HFFc6 (cell line): ENCODE measurements at places on chromosomes 3 and 15.

DNA sequence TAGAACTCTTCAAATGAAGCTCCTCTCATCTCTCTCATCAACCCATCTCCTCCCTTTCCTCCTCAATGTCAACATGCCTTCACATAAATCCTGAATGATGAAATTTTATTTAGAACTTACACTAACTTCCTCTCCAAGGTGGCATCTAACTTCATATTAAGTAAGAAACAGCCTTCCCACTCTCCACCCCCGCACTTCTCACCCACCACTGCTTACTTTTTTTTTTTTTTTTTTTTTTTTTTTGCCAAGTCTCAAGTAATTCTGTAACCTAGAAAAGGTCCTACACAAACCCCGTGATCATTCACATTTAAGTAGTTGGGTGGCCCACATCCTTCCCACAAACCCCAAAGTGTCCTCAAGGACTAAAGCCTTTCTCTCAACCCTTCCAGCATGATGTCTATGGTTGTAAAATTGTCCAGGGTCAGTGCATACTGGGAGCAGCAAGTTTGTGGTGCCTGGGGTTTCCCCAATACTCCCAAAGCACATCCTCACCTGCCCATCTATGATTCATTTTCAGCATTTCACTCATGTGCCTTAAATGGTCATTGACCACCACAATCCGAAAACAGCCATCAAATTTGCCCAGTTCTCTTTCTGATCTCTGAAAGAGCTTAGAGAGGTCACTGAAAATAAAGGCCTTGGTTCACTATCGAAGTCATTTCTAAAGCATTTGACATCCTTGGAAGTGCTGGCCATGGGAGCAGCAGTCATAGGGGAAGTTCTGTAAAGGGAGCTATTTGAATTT, 47.2 kb downstream of the CD86 start:
- H3K27me3 ChIP-seq = 0 out of 2 replicates have a peak, but pooled peaks cover 2% of the 10 kb centered on the region
- no peaks in the 10 kb centered on the region for H3K4me1 ChIP-seq
- H3K4me3 ChIP-seq = no peak overlapping the region
- H3K27ac ChIP-seq = no peak overlapping the region
- no peaks in the 10 kb centered on the region for H3K36me3 ChIP-seq

DNA sequence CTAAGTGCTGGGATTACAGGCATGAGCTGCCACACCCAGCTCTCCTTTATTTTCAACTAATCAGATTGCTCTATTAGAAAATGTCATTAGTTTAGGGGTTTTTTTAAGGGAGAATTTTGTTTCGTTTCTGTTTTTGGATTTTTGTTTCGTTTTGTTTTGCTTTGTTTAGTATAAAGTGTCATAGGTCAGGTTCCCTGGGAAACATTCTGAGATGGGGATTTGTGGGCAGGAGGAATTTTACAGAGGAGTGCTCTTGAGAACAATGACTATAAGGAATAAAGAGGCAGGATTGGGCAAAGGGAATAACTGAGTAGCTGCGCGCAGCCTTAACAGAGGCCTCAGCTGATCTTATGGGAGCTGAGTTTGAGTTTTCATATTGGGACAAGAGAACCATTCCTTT, 86.8 kb upstream of the NR2F2 start:
- no peak overlapping the region; the same call in 1 of the 2 replicates for H3K4me3 ChIP-seq
- H3K4me1 ChIP-seq = peaks cover 30% of the 10 kb centered on the region
- H3K36me3 ChIP-seq = peaks cover 38% of the 10 kb centered on the region
- no peak for DNase-seq

DNA sequence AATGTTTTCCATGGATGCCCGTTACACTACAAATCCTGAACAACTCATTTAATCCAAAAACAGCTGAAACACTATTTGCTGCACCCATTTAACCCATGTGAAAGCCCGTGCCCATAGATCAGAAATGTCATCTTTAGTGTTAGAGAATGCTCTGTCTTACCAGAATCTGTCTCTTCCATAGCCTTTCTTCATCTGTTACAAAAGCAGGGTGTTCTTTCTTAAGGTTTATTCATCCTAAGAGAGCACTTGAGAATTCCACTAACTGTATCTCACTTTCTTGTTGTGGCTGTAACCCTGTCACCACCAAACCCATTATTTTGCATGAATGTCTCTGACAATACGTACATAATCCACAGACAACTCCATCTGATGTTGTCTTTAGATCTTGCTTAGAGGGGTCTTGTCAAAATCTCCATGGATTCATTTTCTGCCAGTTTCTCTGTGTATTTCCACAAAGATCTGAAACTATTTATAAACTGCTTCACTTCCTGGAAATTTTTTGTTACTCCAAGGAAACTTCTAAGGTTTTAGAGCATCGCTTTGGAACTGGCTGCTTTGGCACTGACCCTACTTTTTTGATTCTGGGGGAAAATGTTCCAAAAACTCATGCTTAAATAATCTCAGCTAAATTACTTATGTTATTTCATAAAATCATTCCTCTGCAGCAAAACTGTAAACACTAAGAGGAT, 167.8 kb upstream of the CCDC54 start:
- DNase-seq = no peak

- H3K4me3 ChIP-seq = peak overlapping the region; percentile 92
- peaks cover 44% of the 10 kb centered on the region for H3K36me3 ChIP-seq
Observed at GRCh38 chr3:128618398-128618726, 32.3 kb downstream of the RPN1 start.

DNA sequence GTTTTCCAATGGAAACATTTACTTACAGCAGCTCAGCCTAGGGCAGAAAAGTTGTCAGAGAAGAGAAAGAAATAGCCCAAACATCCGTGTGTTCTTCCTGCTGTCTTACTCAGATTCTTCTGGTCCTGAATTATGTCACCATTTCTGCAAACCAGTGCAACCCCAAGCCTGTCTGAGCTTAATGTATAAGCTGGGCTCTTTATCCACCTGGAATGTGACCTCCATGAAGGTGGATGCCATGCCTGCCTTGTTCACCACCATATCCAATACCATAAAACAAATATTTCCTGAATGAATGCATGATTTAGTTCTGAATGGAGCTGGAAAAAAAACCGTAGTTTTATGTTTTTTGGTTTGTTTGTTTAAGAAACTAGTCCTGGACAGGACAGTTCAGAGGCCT, 150.9 kb downstream of the RYR3 start:
- no peak overlapping the region for H3K4me3 ChIP-seq
- no peaks in the 10 kb centered on the region for H3K4me1 ChIP-seq
- no peak overlapping the region for H3K27ac ChIP-seq
- H3K27me3 ChIP-seq = peaks cover 3% of the 10 kb centered on the region; the same call in 1 of the 2 replicates

GRCh38 chr3:170383567-170383966, 26.1 kb downstream of the SKIL start:
- H3K4me1 ChIP-seq = peaks cover 14% of the 10 kb centered on the region
- peaks cover 30% of the 10 kb centered on the region for H3K36me3 ChIP-seq
- peak overlapping the region; percentile 56 for H3K27ac ChIP-seq
- H3K4me3 ChIP-seq = no peak overlapping the region
- 0 out of 2 replicates have a peak, but pooled peaks cover under 1% of the 10 kb centered on the region for H3K27me3 ChIP-seq
- DNase-seq = peak; percentile 38

DNA sequence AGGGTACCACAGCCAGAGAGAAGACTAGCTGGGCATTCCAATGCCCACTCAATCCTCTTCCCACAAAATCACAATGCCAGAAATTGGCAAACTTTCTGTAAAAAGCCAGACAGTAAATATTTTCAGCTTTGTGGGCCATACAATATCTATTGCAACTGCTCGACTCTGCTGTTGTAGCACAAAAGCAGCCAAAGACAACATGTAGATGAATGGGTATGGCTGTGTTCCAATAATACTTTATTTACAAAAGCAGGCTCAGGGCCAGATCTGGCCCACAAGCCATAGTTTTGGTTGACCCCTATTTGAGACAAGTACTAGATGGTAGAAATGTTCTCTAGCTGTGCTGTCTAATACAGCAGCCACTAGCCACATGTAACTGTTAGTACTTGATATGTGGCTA, 330.9 kb downstream of the ERC2 start:
- no peak overlapping the region for H3K27ac ChIP-seq
- H3K4me3 ChIP-seq = no peak overlapping the region
- DNase-seq = no peak
- peaks cover 20% of the 10 kb centered on the region for H3K4me1 ChIP-seq
- no peaks in the 10 kb centered on the region for H3K36me3 ChIP-seq

- peaks cover 2% of the 10 kb centered on the region; the same call in 1 of the 2 replicates for H3K27me3 ChIP-seq
- H3K27ac ChIP-seq = no peak overlapping the region
- no peak for DNase-seq
- no peak overlapping the region for H3K4me3 ChIP-seq
- no peaks in the 10 kb centered on the region for H3K4me1 ChIP-seq
Observed at GRCh38 chr15:79257454-79257853, 25.1 kb upstream of the ANKRD34C start.

DNA sequence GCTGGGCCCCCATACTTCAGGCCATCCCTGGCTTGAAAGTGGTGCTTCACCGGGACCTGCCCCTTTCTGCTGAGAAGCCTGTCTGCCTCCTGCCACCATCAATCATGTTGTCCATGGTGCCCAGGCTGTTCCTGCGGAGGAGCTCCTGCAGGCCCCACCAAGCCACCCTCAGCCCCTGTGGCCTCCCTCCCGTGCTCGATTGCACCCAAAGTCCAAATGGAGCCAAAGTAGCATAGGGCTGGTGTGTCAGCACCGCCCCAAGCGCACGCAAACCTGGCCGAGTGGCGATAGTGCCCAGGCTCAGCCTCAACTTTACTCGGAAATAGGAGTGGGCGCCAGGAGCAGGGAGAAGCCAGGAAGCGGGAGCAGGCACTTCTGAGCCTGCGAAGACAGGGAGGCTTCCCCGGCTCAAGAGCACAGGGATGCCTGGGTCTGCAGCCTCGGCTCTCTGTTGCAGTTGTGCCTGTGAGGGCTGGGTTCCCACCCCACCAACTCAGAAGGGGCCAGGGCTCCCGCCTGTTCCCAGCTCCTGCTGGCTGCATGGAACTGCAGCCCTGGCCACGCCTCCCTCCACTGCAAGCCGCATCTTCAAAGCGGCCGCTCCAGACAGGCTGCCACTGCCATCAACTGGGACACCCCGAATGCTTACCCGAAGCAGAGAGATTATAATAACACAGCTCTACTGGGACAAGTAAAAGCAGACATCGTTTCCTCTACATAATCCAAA, 203.0 kb downstream of the ARRDC4 start:
- no peak overlapping the region for H3K27ac ChIP-seq
- H3K27me3 ChIP-seq = no peaks in the 10 kb centered on the region
- H3K4me3 ChIP-seq = no peak overlapping the region
- DNase-seq = no peak
- no peaks in the 10 kb centered on the region for H3K36me3 ChIP-seq

DNA sequence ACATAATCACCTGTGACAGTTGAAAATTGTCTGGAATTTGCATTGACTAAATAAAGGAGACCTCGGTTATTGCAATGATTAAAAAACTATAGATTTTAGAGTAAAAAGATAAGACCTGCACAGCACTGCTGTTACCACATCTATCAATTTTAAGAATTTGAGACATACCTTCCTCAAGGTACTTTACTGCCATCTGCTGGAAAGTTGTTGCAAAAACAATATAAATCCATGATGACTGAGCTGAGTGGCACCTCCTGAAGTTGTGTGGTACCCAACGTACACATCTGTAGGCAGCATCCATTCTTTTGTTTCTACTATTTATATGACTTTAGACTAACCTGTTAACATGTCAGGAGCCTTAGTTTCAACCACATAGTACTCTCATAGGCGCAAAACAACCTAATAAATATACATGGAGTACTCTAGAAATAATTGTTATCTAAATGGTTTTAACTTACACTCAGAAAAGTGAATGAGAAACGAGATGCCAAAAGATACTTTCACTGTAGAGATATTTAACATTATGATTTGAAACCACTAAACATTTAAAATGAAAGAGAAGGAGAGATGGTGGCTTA, 106.7 kb downstream of the GHSR start:
- peak; percentile 71 for DNase-seq
- H3K4me3 ChIP-seq = no peak overlapping the region; the same call in 1 of the 2 replicates
- peaks cover 42% of the 10 kb centered on the region for H3K36me3 ChIP-seq
- H3K27me3 ChIP-seq = peaks cover 10% of the 10 kb centered on the region
- peak overlapping the region; percentile 23; the same call in 1 of the 2 replicates for H3K27ac ChIP-seq
- no peaks in the 10 kb centered on the region for H3K4me1 ChIP-seq

DNA sequence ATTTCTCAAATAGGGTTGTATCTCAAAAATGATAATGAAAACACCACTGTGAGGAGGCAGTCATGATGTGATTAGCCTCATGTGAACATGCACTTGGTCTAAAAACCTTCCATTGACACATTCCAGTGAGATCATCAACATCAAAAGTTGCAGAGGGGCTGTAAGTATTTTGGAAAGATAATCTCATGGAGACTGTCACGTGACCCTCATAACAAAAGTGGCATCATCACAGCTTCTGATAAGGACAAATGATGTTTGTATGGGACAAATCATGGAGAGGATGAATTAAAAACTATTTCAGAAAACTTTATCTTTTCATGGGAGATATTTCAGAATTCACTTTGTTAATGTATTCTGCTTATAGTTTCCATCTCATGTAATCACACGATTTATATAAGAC, 203.1 kb upstream of the NDN start:
- H3K4me1 ChIP-seq = no peaks in the 10 kb centered on the region
- H3K27ac ChIP-seq = no peak overlapping the region
- H3K36me3 ChIP-seq = peaks cover 5% of the 10 kb centered on the region; the same call in 1 of the 2 replicates
- DNase-seq = no peak
- H3K27me3 ChIP-seq = no peaks in the 10 kb centered on the region

GRCh38 chr3:187040516-187041361, 98.6 kb downstream of the RPL39L start:
- peak; percentile 45 for DNase-seq

DNA sequence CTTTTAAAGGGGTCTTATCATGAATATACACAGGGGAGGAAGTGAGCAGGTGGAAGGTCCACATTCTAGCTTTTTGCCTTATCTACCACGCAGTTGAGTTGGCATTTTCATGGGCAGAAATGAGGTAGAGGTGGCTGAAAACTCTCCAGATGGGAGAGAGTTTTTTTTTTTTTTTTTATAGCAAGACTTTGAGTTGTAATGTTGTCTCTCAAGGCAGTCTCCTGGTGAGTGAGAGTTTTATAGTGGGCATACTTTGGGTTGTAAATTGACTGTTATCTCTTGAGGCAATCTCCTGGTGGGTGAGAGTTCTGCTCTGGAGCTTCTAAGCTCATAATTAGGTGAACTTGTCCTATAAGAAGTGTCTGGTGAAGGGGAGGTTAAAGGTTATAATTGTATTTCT, 191.7 kb upstream of the NAALADL2 start:
- no peaks in the 10 kb centered on the region for H3K36me3 ChIP-seq
- H3K4me1 ChIP-seq = no peaks in the 10 kb centered on the region
- no peaks in the 10 kb centered on the region; the same call in 1 of the 2 replicates for H3K27me3 ChIP-seq
- no peak overlapping the region for H3K27ac ChIP-seq

DNA sequence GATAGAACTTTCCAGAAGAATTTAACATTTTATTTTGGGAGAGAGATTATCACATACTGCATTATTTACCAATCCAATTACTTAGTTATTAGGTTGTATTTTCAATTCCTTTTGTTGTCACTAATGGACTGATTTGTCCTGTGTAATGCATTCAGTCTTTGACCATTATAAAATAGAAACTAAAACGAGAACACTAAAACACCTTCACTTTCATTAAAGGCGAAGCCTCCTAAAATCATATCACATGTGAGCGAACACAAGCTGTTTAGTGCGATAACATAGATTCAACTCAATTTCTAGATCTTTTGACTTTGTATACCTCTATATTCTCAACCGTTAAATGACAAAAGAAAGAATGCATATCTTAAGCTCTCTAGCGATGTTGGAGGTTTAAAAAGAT, 253.4 kb downstream of the VGLL3 start:
- H3K27ac ChIP-seq = no peak overlapping the region
- no peaks in the 10 kb centered on the region; the same call in 1 of the 2 replicates for H3K27me3 ChIP-seq
- no peak overlapping the region for H3K4me3 ChIP-seq
- H3K36me3 ChIP-seq = no peaks in the 10 kb centered on the region
- H3K4me1 ChIP-seq = no peaks in the 10 kb centered on the region
- DNase-seq = no peak

GRCh38 chr3:46861605-46862368, 1.5 kb downstream of the MYL3 start:
- DNase-seq = no peak
- no peaks in the 10 kb centered on the region for H3K4me1 ChIP-seq
- no peak overlapping the region for H3K4me3 ChIP-seq
- peaks cover 23% of the 10 kb centered on the region for H3K27me3 ChIP-seq
- no peaks in the 10 kb centered on the region for H3K36me3 ChIP-seq
